ENCODE measurements at places on chromosomes 4 and X. TPM values are rescaled to one million over a fixed set of nuclear protein-coding genes. Genes with fewer than 3 reads are reported as not detected.

LARP1B gene
- total RNA-seq: 22.3 TPM

NCBP2L gene
- not detected for total RNA-seq

FGA gene
- total RNA-seq: 18.2 TPM

PPEF1 gene
- total RNA-seq: 0.58 TPM

PROM1 gene
- 105 TPM for total RNA-seq

RHOXF1 gene
- total RNA-seq: 1.4 TPM

CXCL1 gene
- total RNA-seq: 2.7 TPM

MYOZ2 gene
- total RNA-seq: 0.16 TPM

CHIC1 gene
- total RNA-seq: 7.6 TPM

- DNase-seq: no peak
Observed at GRCh38 chr4:12635629-12636028, 848.5 kb downstream of the RAB28 start.

GRCh38 chr4:108611365-108611764 lies 9.0 kb upstream of the RPL34 start:
- no peak for DNase-seq

DNA sequence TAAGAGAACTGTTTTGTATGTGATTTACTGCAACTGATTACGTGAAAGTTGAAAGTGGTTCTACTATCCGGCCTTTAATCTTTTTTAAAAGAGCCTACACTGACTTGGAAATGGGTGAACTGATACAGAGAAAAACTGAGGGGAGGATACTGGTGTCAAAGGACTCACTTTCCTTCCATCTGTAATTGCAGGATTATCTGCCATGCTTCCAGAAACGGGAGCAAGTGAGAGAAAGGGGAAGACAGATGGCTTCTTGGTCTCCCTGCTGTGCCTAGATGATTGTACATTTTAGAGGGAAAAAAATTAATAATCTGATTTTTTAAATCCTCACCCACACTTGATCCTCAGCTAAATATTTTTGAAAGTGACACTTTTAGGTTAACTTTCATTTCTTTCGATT lies 88.3 kb upstream of the GRID2 start:
- DNase-seq: no peak

DNA sequence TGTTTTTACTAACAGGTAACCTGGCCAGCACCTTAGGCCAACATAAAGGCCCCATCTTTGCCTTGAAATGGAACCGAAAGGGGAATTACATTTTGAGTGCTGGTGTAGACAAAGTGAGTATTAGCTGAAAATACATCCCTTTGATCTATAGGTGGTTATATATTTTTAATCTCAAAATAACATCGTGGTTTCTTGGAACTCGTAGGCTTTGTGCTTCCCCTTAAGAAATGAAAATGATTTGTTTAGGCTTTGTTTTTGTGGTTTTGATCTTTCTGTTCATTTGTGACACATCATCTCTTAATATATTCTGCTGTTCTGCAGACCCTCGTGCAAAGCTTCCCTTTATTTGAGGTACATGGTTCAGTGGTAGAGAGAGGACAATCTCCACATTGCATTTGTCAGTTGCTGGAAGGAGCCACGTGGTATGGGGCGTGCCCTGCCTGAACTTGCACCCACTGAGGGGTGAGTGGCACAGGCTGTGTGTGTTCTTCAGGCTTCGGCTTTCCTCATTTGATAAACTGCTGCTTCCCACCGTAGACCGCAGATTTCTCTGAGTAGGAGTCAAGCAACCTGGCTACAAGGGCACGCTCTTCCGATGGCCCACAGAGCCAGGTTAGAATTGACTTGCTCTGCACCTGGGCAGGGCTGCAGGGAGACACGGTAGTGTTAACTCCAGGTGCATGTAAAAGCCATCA lies 72.2 kb downstream of the GPR143 start:
- DNase-seq: no peak

DNA sequence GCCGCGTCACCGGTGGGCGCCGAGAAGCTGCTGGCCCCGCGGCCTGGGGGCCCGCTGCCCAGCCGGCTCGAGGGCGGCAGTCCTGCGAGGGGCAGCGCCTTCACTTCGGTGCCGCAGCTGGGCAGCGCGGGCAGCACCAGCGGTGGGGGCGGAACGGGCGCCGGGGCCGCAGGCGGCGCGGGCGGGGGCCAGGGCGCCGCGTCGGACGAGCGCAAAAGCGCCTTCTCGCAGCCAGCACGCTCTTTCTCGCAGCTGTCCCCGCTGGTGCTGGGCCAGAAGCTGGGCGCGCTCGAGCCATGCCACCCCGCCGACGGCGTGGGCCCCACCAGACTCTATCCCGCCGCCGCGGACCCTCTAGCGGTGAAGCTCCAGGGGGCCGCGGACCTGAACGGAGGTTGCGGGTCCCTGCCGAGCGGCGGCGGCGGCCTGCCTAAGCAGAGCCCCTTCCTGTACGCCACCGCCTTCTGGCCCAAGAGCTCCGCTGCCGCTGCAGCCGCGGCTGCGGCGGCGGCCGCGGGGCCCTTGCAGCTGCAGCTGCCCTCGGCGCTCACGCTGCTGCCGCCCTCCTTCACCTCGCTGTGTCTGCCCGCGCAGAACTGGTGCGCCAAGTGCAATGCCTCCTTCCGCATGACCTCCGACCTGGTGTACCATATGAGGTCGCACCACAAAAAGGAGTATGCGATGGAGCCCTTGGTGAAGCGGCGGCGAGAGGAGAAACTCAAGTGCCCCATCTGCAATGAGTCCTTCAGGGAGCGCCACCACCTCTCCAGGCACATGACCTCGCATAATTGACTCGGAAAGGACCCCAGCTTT lies 5.6 kb downstream of the PRDM8 start:
- DNase-seq: no peak

GRCh38 chr4:173146456-173146855 lies 22.2 kb upstream of the GALNT7 start:
- no peak for DNase-seq

DNA sequence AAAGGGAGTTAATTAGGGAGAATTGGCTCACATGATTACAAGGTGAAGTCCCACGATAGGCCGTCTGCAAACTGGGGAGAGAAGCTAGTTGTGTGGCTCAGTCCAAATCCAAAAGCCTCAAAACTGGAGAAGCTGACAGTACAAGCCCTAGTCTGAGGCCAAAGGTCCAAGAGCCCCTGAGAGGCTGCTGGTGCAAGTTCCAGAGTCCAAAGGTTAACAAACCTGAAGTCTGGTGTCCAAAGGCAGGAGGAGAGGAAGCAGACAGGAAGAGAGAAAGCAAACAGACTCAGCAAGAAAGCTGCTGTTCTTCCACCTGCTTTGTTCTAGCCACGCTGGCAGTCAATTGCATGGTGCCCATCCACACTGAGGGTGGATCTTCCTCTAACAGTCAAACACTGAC lies 29.0 kb upstream of the SPACA5B start:
- DNase-seq: no peak

- no peak for DNase-seq
Observed at GRCh38 chr4:98963538-98964433, 31.7 kb upstream of the METAP1 start.

GRCh38 chrX:105463473-105463872 lies 243.0 kb upstream of the TEX13A start:
- no peak for DNase-seq

GRCh38 chr4:16227462-16227868 lies 1.2 kb upstream of the TAPT1 start:
- peak; percentile 10 for DNase-seq

GRCh38 chrX:48681539-48682183 lies 1.9 kb upstream of the WAS start:
- DNase-seq: no peak

GRCh38 chr4:120850018-120850599 lies 72.4 kb downstream of the PRDM5 start:
- no peak for DNase-seq

GRCh38 chrX:140274811-140275525 lies 229.9 kb downstream of the SOX3 start:
- no peak for DNase-seq

DNA sequence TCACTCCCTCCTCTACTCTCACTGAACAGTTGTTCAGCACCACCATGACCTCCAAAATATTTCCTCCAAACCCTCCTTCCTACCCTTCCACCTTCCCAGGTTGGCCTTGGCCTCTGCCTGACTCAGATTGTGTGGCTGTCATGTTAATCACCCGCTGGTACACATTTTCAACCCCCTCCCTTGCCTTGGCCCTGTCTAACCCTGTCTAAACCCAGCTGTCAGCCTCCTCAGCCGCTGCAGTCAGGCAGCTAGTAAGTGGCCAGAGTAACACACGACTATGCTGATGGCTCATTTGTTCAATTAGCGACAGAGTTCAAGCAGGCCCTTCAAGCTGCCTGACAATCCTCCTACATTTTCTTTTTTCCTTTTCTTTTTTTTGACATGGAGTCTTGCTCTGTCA lies 18.0 kb downstream of the ING2 start:
- DNase-seq: no peak

GRCh38 chr4:113921089-113921794 lies 58.2 kb downstream of the ARSJ start:
- no peak for DNase-seq

DNA sequence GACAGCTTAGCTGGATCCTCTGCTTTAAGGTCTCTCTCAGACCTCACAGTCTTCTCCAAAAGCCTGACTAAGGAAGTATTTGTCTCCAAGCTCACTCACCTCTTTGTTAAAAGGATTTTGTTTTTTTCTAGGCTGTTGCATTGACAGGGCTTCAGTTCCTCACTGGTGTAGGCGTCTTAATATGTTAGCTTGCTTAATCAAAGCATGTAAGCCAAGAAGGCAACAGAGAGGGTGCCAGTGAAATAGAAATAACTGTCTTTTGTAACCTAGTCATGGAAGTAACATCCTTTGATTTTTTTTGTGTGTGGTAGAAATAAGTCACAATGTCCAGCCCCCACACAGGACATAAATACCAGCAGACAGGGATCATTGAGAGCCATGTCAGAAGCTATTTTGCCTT lies 58.8 kb downstream of the FIP1L1 start:
- no peak for DNase-seq

DNA sequence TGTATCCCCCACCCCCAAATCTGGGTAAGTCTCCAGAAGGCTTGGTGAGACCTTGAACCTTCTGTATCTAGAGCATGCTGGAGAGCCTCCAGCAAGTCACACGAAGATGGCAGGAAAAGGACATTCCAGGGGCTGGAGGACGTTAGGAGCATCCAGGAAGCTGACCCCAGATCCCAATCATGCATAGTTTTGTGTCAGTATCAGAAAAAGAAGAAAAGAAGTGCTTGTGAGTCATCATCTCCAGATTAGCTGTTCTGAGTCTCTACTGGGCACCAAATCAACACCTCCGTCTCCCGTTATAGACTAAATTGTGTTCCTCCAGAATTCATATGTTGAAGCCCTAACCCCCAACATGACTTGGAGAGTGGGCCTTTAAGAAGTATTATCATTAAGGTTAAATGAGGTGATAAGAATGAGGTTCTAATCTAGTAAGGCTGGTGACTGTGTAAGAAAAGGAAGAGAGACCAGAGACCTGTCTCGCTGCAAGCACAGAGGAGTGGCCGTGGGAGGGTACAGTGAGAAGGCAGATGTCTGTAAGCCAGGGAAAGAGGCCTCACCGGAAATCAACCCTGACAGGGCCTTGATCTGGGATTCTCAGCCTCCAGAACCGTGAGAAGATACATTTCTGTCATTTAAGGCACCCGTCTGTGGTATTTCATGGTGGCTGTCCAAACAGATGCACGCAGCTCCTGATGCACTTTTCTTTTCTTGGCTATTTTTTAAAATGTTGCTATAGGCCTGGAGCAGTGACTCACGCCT lies 38.1 kb upstream of the CLDN24 start:
- no peak for DNase-seq

DNA sequence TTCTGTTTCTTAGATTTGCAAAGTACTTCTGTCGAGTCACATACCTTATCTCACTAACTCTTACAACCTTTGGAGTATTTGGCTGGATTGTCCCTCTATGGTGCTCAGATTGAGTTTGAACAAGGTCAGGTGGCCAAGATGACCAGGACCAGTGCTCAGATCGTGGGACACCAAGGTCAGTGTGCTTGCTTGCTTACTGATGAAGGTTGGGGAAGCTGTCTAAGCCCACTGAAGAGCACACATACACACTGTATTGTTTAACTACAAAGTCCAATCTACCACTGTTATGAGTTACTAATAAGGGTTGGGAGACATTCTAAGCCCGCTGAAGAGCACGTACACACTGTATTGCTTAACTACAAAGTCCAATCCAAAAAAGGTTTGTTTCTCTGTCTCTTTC lies 53.7 kb downstream of the TAB3 start:
- DNase-seq: no peak

DNA sequence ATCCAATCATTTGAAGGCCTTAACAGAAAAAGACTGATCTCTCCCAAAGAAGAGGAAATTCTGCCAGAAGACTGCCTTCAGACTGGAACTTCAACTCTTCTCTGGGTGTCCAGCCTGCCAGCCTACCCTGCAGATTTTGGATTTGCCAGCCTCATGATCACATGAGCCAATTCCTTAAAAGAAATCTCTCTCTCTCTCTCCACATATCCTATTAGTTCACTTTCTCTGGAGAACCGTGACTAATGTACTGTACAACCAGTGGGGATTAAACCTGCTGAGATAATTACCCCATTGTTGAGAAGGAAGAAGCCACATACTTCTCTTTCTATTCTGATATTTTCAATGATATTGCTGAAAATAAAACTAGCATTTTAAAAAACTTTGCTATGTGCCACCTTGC lies 711.3 kb upstream of the AMOT start:
- DNase-seq: no peak

- no peak for DNase-seq
Observed at GRCh38 chrX:71216485-71216884, 6.5 kb upstream of the GJB1 start.

GRCh38 chrX:140821280-140821679 lies 111.7 kb downstream of the LINC00632 start:
- no peak for DNase-seq

DNA sequence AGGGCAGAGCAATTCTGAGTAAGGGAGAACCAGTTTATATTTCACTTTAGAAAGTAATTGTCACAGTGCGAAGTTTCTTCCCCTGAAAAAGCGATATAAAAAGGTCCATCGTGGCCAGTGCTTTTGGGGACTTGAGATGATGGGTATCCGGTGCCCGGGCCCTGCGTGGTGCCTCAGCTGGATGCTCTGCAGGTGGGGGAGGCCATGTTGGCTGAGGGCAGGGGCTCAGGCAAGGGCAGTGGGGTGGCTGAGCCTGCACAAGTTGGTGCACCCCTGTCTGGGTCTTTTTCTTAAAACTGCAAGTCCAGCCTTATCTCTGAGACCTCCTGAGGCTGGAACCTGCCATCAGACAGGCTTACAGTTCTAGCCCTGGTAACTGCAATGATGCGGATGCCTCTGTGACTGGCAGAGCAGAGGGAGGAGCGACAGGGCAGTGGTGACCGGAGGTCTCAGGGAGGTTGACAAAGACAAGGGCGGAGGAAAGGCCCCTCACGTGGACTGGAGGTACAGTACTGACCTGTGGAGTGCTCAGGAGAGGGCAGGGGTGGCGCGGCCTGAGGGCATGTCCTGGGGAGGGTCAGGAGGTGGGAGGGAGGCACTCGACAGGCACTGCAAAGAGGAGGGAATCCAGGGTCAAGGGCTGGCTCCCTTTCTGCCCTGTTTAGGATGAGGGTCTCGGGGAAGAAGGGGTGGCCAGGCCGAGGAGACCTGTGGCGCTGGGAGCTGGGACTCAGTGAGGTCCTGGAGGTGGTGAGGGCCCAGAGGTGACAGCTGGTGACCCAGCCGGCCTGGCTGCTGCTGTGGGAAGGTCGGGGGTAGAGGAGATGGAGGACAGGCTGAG lies 1.8 kb downstream of the RGS12 start:
- no peak for DNase-seq
